ENCODE measurements at places on chromosomes 13 and 19.

DNA sequence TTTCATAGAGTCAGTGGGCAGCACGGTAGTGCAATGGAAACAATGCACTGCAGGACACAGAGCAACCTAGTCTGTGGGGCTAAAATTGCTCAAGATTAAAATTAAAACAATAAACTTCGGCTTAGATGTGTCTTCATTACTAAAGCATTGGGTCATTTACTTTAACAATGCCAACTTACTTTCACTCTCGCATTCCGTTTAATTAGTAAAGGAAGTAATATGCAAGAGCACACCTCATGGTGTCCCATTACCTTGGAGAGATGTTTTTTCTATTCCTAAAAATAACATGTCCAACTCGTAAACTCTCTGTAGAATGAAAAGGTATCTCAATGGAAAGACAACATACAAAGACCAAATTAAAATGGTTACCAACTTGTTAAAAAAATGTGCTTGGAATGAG is 738.4 kb downstream of the PCDH17 start:
- no peak for DNase-seq

GRCh38 chr13:110565296-110565695 is 3.8 kb upstream of the RAB20 start:
- no peak for DNase-seq

DNA sequence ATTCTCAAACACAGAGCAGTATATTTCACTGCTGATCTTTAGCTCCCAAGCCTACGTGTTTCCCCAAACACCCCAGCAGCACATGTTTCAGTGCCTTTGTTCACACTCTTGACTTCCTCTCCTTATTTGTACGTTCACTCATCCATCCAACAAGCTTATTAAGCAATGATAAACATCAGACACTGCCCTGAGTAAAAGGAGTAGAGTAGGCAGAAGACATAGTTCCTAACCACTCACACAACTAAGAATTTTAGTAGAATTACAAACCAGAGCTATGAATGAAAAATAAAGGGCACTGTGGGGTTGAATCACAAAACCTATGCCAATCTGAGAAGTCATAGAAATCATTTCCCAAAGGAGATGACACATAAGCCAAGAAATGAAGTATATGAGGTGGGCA is 213.5 kb downstream of the DIAPH3 start:
- no peak for DNase-seq

DNA sequence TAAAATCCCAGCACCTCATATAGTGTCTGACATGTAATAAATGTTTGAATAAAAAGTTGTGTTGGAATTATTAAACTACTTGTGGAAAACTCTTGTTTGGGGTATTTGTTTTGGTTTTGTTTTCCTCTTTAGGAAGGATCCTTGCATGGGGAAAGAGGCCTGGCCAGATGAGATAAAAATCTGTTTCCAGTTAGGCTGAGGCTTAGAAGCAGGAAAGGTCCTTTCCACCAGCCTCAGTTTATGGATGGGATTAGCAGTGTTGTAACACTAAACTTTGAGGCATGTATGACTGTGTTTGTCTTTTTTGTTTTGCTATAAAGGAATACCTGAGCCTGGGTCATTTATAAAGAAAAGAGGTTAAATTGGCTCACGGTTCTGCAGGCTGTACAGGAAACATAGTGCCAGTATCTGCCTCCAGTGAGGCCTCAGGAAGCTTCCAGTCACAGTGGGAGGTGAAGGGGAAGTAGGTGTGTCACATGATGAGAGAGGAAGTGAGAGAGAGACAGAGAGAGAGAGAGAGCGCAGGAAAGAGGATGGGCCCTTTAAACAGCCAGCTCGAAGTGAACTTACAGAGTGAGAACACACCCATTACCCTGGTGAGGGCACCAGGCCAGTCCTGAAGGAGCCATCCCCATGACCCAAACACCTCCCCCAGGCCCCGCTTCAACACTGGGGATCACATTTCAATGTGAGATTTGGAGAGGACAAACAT is 21.6 kb downstream of the SPATA13 start:
- DNase-seq = no peak
